Hematopoietic multipotent progenitor cell treated with erythropoietin and hydrocortisone succinate and interleukin-3 and kit ligand, for 15 days (in vitro differentiated cells): ENCODE measurements at places on chromosomes 1 and 21.

GRCh38 chr1:11784256-11784992 is 21.3 kb downstream of the MTHFR start:
- no peak for DNase-seq

DNA sequence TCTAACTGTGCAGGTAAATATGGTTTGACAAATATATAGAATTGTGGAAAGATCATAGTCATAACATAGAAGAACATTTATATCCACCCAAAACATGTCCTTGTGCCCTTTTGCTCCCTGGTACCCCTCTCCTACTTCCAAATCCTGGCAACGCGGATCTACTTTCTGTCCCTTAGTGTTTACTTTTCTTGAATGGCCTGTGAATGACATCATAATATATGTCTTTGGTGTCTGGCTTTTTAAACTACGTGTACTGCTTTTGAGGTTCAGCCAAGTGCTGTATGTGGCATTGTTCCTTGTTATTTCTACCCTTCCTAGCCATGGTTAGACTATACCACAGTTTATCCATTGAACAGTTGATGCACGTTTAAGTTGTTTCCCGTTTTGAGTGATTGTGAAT is 155.6 kb downstream of the SDCCAG8 start:
- DNase-seq = no peak

DNA sequence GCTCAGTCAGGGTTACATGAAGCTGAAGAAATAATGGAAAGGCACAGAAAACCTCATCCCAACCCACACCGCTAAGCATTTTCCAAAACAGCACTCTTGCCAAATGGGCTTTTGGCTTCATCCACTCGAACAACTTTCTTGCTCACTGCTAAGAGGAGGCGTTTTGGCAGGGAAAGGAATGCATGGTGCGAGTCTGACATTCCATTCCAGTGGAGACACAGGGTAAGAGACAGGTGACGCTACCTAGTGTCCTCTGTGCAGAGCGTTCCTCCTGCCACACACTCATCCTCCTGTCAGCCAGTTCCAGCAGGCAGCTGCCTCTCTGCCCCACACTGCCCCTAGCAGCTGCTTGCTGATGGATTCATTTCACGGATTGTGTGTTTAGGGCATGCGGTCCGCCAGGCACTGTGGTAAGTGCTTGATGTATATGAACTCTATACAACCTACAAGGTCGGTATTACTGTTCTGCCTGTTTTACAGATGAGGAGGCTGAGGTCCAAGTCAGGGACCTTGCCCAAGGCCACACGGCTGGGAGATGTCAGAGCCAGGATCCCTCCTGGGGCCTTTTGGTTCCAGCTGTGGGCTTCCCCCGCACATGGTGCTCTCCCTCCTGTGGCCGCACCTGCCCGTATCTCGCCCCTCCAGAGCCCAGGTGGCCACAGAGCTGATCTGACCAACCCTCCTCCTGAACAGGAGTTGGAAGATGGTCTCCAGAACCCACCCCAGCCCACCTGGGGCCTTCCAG is 25.7 kb upstream of the BACE2 start:
- no peak for DNase-seq

GRCh38 chr1:29752141-29752540 is 515.8 kb downstream of the PTPRU start:
- no peak for DNase-seq

GRCh38 chr1:175176246-175176645 is 16.3 kb downstream of the KIAA0040 start:
- DNase-seq = no peak

DNA sequence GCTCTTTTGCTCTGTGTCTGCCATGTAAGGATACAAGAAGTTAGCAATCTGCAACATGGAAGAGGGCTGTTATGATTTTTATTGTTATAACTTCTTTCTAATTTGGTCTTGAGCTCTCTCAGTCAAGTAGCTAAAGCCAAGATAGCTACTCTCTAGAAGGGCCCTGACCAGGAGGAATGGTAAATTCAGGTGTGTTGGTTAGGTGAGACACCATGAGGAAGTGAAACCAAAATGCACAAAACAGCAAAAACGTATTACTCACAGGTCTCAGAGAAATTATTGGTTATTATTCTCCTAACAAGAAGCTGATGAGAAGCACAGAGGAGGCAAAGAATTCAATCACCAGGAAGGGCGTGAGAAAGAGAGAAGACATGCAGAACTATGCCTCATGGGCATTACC is 51.8 kb upstream of the INSL5 start:
- DNase-seq = no peak

DNA sequence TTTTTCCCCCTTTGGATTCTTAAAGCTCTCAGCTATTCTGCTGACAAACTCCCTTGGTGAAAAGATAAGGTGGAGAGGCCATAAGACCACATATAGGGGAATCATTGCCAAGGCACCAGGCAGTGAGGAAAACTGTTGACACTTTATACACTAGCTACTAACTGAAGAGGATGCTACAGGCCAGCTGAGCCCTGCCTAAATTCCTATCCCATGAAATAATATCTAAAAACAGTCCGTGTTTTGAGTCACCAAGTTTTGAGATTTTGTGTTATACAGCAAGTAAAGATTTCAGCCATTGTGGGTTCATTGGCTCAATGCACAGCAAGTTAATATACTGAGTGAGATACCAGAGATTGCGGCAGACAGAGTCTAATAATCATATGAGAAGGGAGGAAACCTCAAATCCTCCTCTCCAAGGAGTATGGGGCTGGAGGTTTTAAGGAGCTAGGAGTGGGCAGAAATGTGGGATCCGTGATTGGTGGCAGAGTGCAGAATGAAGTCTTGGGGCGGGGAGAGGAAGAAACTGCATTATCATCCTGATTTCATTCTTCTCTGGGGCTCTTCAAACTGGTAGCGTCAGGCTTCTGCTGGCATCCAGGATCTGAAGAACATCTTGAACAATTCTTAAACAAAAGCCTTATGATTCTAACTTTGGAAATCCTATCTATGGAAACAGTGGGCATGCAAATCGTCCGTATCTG is 9.2 kb downstream of the CLDN8 start:
- no peak for DNase-seq

DNA sequence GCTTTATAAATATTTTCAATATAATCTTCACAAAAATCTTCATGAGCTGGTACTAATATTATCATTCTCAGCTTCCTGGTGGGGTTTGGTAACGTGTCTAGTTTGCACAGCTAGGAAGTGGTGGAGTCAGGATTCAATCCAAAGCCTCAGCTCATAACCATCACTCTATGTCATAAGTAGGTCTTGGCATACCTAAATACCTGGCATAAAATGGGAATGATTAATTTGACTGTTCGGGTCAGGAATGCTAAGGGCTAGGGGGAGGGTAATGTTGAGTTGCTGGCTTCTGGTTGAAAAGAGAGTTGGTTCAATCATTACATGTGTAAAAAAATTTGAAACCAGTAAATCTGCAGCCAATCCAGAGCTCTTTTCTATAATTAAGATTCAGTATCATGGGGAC is 5.6 kb upstream of the SAMSN1 start:
- no peak for DNase-seq

DNA sequence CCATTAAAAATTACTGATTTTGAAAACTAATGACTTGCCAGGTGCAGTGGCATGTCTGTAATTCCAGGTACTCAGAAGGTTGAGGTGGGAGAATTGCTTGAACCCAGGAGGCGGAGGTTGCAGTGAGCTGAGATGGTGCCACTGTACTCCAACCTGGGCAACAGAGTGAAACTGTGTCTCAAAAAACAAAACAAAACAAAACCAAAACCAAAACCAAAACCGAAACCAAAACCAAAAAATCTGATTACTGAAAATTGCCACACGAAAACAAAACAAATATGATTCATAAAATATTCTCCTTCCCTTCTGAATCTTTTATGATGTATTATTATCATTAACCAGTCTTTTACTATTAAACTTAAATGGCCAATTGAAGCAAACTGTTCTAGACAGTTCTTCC is 74.1 kb downstream of the SERINC2 start:
- no peak for DNase-seq

DNA sequence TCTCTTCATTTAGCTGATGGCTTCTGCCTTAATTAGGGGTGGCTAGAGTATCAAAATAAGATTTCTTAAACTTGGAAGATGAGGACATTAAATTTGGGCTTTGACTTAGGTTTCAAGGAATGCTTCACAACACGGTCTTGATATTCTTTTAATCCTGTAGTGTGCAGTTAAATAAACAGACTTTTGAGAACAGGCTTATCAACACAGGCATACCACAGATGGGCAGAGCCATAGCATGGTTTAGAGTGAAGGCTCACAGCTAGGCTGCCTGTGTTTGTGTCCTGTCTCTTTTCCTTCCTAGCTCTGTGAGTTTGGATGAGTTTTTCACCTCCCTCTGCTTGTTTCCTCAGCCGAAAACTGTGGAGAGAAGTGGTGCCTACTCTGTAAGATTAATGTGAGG is 102.3 kb upstream of the IPO9 start:
- DNase-seq = no peak

DNA sequence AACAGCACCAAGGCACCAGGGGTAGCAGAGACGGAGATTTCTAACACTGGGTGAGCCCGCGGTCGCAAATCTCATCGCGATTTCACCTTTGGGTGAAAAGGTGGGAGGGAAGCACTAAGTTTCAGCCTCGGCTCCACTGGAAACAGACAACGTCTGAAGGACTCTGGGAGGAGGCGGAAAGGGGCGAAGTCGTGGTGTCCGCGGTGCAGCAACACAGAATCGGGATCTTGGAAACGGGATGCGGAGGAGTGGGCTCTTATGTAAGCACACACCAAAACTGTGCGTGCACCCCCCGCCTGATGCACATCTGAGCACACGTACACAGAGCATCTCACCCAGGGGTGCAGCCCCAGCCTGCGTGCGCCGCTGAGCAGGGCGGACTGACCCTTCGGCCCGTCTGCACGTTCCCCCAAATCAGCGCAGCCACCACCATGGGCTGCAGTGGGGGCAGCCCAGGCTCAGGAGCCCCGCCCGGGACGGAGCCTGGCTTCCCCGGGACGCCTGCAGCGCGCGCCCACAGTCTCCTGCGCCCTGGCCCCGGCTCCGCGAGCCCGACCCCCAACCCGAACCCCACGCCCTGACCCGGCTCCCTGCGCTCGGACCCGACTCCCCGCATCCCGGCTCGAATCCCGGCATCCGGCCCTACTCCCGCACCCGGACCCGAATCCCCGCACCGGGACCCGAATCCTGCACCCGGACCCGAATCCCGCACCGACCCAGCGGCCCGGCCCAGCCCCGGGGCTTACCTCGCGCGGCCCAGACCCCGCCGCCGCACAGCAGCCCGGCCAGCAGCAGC is 670 bp downstream of the CLSTN1 start:
- DNase-seq = no peak

- no peak for DNase-seq
Measured at GRCh38 chr1:70382682-70383081, 28.2 kb upstream of the ANKRD13C start.

DNA sequence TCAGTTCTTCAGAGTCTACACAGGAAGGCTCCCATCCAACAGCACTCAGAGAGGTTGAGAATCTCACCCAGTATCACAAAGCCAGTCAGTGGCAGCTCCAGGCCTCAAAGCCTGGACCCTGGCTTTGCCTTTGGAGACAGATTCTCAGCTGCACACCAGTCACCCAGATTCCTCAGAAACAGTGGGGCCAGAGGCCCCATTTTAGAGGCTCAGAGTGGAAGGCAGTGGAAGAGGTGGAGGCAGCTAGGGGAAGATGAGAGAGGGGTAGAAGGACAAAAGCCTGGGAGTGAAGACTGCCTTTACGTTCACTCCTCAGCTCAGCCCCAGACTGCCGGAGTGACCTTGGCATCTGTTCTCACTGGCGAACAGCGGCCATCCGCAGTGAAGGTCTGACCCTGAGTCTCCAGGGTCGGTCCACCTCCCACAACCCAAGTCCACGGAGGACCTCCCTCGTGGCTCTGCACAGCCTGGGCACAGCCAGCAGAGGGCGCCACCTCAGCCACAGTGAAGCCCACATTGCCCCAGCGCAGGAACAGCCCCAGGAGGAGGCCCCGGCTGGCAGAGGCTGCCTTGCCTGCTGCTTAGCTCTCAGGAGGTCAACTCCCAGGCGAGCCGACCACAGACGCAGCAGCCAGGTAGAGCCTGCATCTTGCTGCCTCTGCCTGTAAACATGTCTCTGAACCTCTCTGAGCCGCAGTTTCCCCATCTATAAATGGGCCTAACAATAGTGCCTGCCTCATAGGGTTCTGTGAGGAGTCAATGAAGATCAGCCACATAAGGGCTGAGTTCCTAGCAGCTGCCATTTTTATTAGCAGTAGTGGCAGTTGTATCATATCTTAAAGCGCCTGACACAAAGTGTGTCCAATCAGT is 5.9 kb upstream of the FNDC5 start:
- DNase-seq = peak; percentile 62

DNA sequence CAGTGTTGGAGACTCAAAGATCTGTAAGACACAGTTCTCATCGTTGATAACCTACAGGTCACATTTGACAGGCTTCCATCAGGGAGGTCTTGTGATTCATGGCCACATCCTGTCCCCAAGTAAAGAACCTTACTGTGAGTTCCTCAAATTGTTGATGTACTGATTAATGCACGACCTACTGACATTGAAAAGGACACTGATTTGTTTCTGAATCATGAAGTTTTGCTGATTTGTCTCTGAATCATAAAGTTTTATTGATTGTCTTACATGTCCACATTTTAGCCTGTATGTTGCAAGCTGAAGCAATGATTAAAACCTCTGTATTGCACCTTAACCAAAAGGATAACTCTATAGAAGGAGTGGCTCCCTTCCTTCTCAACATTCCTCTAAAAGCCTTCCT is 476.3 kb upstream of the RUNX1 start:
- no peak for DNase-seq

GRCh38 chr1:48114596-48115382 is 107.7 kb upstream of the SLC5A9 start:
- DNase-seq = no peak

DNA sequence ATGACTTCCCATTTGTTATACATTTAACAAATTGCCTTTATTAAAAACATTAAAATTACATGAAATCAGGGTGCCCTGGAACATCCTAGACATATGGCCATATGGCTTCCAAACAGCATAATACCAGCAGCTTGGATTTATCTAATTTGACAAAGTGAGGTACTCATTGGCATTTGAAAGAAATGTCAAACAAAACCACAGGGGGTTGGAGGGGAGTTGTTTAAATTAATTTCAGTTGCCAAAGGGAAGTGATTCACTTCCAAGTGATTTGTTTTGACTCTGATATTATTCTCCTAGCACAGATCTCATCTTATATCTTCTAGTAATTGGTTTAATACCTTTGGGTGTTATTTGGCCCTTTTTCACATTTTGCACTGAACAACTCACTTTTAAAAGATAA is 24.5 kb upstream of the POU2F1 start:
- no peak for DNase-seq

- peak; percentile 26 for DNase-seq
Measured at GRCh38 chr1:202807451-202807925, 733 bp downstream of the KDM5B start.

- no peak for DNase-seq
Measured at GRCh38 chr1:92583821-92584760, 97.4 kb upstream of the GFI1 start.

- DNase-seq = no peak
Measured at GRCh38 chr21:38597421-38597820, 99.1 kb upstream of the ERG start.
